ENCODE measurements at places on chromosomes 1 and 21.
A peak's percentile ranks its signal among the peaks of the same experiment; 100 is the strongest.

DNA sequence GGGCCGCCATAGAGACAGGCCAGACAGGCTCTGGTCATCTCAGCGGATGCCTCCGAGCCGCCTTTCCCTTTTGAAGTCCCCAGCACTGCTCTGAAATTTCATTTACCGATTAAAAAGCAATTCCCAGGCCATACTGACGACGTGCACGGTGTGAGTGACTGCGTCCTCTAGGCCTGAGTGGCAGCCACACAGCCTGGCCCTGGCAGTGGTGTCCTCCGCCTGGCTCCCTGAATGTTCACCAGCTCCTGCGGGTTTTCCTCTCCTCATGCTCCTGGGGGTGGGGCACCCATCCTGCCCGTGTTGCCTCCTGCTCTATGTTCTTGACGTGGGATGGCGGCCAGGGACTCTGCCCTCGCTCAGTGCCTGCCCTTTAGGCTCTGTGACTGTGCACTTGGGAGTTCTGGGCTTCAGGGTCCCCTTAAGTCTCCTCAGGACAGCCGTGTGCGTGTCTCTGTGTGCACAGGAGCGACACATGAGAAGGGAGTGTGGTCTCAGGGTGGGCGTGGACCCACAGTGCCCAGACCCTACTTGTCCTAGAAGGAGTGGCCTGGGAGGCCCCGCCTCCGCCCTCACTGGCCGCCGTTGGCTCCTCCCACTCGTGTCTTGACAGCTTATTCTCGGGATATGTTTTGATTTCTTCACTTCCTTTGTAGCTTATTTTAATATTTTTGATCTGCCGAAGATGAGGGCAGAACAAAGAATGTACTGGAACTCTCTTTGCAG is 3.6 kb downstream of the SKI start:
- peak; percentile 92 for DNase-seq

- DNase-seq: no peak
These were observed 215.9 kb downstream of the DISC1 start for GRCh38 chr1:231842441-231842840.

GRCh38 chr1:162710345-162710744 is 78.1 kb downstream of the DDR2 start:
- DNase-seq: no peak

GRCh38 chr1:69707103-69707502 is 139.4 kb downstream of the LRRC7 start:
- no peak for DNase-seq

- DNase-seq: no peak
These were observed 174.0 kb upstream of the ATP1B1 start for GRCh38 chr1:168932539-168932938.

- DNase-seq: no peak
These were observed 16.2 kb downstream of the CNST start for GRCh38 chr1:246582301-246583055.

- no peak for DNase-seq
These were observed 34.0 kb downstream of the TMEM53 start for GRCh38 chr1:44640200-44640853.

DNA sequence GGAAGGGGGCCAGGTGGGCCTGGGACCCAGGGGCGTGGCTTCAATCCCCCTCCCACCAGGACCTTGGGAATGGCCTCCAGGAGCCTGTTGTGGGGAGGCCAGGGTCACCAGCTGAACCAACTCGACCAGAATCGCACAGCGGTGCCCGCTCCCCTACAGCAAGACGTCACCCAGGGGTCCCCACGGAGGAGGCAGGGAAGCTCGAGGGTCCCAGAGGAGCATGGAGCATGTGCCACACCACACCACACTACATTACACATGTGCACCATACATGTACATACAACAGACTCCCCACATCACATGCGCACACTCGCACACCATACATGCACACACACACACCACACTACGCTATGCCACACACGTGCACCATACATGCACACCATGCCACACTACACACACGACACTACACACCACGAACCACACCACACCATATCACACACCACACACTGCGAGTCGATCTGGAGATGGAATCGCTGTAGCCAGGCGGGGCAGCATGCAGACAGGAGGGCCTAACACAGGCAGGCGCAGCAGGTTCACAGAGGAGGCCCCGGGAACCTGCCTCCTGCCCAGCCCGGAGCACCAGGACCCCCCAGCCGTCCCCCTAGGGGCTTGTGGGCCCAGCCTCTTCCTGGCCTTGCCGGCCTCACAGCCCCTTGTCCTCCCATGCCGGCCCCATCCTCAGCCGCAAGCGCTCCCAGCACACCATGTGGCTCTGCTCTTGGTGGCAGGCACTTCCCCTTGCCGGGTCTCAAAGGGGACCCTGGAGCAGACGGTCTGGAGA is 596 bp downstream of the ITGB2 start:
- DNase-seq: peak; percentile 38

GRCh38 chr1:36532810-36533401 is 50.2 kb upstream of the CSF3R start:
- no peak for DNase-seq
